Progenitor cell of endocrine pancreas (in vitro differentiated cells): ENCODE measurements at places on chromosomes 6 and 20.

DNA sequence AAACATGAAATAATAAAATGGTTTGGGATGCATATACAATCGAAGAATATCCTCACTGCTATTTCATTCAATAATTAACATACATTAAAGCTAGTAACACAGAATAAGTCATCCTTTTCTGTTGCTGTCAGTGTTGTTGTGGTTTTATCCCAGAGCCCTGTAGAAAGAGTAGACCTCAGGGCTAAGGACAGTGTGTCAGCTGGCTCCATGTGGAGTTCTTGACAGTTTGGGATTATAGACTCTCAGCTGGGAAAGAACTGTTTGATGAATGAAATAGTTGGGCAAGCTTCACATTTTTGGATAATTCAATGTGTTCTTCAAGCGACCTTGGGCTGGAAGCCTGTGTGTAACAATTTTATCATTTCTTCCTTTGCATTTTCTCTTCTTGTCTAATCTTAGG, 10.1 kb downstream of the UTRN start:
- no peak for DNase-seq

DNA sequence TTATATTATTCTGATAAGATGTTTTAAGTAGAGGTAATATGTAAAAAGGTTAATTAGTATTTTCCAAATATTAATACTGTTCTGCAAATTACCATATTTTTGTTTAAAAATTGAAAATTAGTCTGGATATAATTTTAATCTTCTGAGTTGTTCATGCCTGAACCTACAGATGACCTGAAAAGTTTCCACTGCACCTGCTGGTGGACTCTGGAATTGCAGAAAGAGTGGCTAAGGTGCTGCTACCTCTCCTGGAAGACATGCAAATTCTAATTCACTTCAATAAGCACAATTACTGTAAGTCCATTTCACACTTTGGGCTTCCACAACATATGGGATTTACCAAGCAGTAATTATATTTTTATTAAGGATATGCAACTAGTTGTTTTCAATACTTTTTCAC, 77.7 kb upstream of the OLIG3 start:
- no peak for DNase-seq

DNA sequence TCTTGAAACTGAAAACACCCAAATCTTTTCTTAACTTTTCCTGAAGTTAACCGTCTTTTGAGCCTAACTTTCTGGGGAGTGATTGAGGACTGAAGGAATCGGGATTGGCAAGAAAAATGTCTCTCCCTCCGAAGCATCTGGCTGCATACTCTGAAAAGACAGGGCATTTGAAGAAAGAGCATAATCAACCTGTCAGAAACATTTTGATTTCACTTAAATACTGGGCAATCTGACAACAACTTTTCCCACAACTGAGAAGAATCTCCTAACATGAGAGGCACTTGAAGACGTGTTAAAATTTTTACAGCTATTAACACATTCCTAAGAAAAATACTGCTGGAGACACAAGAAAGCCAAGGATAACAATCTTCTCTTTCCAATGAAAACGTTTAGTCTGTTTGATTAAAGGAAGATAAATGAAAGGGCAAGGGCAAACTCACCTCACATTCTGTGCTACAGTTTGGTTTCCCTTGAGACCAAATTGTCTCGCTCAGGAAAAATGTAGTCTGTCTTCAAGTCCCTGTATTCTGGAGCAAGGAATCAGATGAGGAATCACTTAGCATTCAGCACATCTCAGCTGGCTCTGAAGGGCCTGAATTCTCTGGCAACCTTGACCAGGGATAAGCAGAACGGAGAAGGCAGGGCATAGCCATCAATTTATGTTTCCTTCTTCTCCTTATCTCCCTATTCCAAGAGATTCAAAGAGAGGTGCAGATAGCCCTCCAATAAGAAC, 76.1 kb downstream of the TBX18 start:
- DNase-seq, result no peak

GRCh38 chr20:63284544-63284949, 8.4 kb upstream of the COL20A1 start:
- DNase-seq, result no peak

DNA sequence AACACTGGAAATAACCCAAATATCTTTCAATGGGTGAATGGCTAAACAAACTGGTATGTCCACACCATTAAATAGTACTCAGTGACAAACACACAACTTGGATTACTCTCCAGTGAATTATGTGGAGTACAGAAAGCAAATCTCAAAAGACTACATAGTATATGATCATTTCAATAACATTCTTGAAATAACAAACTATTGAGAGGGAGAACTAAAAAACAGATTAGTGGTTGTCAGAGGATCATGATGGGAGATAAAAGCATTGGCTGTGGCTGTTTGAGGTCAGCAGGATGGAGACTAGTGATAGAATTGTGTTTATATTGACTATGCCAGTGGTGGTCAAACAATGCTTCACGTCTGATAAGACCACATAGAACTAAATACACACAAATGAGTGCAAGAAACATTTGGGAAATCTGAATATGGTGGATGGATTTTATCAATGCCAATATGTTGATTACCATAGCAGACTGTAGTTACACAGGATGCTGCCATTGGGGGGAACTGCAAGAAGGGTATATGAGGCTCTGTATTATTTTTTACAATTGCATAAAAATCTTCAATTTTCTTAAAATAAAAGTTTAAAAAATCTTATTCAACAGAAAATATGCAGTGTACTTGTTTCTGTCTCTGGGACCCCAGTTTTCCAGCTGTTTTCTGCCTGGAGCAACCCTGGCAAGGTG, 242.0 kb downstream of the TBXT start:
- no peak for DNase-seq

DNA sequence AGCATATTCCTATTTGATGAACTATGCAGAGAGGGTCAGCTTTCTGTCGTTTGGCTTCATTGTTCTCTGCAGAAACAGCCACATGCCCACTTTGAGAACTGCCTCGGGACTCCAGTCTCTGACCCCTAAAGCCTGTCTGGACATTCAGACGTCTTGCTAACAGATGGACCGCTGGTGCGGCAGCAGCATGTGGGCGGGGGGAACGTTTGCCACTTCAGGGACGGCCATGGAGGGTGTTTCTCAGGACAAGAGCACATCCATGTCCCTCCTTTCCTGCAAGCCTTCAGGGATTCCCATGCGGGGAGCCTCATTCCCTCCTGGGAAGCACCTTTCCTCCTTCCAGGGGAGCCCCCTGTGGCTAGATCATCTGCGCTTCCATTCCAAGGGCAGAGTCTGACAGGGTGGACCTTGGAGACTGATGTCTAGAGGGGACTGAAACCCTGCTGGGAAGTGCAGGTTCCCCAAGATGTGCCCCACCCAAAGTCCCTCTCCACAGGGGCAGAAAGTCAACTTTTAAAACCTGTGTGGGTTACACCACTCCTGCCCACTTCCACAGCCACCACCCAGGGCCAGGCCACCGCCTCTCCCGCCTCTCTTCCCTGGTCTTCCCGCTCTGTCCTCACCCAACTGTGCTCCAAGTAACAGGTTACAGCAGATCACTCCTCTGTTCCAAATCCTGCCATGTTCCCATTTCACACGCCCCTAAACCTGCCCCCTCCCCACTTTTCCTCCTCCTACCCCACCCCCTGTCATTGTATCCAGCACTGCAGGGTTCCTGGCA, 94.8 kb upstream of the PMEPA1 start:
- no peak for DNase-seq

DNA sequence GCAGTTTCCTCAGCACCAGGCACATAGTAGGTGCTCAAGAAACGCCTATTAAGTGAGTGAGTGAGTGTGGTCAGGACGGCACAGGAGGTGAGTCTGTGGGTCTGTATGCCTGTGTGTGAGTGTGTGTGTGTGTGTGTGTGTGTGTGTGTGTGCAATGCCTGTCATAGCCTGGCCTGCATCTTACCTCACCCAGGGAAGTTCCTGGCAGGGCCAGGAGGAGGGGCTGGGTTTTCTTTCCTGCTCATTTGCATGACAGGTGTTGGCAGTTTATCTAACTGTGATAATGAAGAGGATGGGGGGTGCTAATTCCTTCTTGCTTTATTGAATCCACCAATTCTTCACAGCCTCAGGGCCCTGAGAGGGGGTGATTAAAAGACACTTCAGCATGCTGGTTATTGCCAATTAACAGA, 146.7 kb upstream of the MLN start:
- no peak for DNase-seq

DNA sequence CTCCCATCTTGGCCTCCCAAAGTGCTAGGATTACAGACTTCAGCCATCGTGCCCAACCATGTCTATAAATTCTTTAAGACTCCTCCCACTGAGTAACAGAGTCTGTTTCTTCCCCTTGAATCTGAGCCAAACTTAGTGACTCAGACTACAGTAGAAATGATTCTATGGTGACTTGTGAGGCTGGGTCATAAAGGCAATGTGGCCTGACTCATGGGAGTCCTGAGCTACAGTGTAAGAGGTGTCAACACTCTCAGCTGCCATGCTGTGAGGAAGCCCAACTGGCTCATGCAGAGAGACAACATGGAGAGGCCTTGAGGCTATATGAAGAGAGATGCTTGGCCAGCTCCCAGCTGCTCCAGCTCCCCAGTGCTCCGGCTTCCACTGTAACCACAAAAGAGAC, 5.2 kb upstream of the NRSN2 start:
- no peak for DNase-seq

DNA sequence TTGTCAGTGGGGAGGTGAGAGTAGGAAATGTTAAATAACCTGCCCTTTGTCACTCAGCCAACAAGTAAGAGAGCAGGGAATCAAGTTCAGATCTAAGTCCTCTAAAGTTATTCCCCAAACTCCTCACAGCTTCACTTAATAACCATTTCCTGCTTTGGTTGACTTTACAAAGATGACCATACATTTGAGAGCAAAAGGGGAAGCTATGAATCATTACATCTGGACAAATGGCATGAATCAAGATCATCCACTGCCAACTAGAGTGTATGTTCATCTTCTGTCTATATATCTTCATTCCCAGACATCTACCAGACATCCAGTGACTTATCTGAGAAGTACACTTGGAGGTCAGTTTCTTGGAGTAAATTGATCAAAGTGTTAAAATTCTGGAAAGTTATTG, 15.1 kb upstream of the HIVEP2 start:
- DNase-seq, result no peak

DNA sequence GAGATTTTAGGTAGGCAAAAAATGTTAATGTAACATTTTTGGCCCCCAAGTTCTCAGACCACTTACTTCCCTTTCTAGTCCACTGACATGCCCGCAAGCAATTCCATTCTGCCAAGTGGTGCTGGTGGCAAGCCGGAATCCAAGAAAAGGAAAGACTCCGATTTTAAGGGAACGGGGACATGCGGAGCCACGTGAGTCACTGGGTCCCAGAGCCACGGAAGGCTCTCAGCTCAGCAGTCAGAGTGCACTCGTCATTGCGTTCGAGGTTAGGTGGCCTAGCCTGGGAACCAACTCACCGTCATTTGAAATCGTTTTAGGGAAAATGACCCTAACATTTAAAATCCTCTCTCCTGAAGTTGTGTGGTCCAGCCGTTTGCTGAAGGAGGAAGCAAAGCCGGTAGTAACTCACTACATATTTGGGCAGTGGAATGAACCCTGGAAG, 711 bp upstream of the SIRT5 start:
- DNase-seq, result no peak

DNA sequence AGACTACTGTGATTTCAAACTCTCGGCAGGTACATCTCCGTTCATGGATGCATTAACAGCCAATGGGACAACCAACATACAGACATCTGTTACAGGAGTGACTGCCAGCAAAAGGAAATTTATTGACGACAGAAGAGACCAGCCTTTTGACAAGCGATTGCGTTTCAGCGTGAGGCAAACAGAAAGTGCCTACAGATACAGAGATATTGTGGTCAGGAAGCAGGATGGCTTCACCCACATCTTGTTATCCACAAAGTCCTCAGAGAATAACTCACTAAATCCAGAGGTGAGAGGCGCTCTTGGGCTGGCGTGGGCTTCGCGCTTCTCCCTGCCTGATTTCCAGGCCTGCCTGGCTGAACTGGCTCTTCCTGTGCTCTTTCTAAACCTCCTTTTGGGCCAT, 68.4 kb downstream of the RPP40 start:
- DNase-seq, result no peak

- DNase-seq, result no peak
Measured at GRCh38 chr20:17859002-17859615, 109.5 kb downstream of the SNX5 start.

DNA sequence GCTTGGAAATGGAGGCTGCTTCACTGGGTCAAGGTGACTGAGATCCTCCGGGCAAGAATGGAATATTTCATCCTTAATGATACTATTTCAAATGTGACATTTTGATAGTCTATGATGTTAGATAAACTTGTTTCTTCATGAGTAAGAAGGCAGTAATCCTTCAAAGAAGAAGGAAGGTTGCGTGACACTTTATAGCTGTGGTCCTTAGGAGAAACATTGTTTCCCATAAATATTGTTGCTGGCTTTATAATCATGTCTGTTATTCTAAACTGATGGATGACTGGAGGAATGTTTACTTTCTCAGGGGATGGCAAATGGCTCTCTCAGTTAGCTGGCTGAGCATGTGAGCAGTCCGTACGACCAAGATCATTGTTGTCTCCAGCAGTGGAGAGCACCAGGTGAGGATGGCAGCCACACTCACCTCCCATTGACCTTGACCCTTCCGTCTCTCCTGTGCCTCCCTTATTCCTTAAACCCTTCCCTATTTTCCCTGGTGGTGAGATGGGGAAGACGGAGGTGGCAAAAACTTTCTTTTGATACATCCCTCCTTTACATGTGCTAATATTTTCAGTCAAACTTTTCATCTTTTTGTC, 171.2 kb upstream of the OLIG3 start:
- no peak for DNase-seq

DNA sequence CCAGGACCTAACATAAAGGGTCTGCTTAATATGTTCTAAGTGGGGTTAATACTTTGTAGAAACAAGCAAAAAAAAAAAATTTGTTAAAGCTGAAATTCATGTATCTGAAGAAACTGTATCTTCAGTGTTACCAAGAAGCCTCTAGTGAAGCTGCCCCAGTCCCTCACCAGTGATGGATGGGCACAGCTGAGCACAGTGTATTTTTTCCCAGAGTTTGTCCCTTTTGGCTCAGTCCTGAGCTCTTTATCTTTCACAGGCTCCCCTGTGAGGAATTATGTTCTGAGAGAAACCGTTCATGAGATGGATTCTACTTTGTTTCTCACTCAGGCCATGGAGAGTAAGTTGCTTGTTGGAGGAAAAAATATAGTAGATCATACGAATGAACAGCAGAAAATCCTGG, 38.4 kb downstream of the KIF3B start:
- no peak for DNase-seq

DNA sequence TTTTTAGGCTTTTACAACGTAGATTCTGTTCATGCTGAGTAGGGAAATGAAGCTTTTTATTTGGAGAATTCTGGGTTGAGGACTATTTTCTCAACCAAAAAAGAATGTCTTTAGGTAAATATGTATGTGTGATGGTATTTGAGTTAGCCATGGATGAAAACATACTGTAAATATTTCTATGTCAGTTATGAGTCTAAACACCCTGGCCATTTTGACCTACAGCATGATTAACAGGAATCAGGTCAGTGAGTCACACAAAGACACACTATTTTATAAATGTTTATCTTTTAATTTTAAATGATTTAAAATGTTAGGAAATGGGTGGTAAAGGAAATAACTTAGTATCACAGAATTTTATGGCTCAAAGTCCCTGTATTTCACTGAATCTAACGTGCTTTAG, 851.7 kb upstream of the MAP3K7 start:
- no peak for DNase-seq
